Effector CD4-positive, alpha-beta T cell (primary cell): ENCODE measurements at places on chromosomes 1 and 21.

GRCh38 chr1:107946794-107947193, 18.2 kb downstream of the VAV3 start:
- DNase-seq = no peak

- DNase-seq = no peak
These were observed 86.4 kb downstream of the KCNK1 start for GRCh38 chr1:233700338-233700737.

GRCh38 chr21:35023396-35024070, 25.6 kb downstream of the RUNX1 start:
- DNase-seq = no peak

DNA sequence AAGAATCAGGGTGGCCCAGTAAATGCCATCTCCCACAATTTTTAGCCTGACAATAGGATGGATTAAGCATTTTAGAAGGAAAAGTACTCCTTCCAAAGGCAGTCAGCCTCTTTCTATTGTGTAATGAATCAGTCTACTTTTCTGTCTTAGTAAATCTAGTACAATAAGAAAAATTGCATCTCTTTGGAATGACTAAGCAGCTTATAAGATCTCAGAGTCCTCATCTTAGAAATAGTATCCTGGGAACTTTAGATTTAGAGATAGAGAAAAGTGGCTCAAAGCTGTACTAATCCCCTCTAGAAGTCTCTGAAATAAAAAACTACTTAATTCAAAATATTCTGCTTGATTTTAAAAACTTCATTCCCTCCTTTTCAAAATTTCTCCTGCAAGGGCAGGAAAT, 81.4 kb downstream of the SLC44A5 start:
- no peak for DNase-seq

- DNase-seq = peak; percentile 42
These were observed 15.3 kb upstream of the SKI start for GRCh38 chr1:2212532-2213491.

DNA sequence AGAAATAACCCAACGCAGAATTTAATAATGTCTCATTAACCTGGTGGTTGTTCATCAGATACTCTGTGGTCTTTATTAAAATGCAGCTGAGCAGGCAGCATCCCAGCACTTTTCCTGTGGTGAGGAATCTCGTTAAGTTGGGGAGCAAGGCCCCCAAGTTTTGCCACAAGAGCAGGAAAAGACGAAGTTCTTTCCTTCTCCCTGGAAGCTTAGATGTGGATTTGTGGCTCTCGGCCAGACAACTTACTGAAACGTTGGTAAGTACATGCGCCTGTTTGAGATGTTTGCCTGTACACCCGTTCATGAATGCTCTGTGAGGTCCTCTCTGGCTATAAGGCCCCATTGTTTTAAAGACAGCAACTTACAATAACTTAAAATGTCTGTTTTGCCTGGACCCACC, 34.3 kb upstream of the PDE9A start:
- DNase-seq = no peak

DNA sequence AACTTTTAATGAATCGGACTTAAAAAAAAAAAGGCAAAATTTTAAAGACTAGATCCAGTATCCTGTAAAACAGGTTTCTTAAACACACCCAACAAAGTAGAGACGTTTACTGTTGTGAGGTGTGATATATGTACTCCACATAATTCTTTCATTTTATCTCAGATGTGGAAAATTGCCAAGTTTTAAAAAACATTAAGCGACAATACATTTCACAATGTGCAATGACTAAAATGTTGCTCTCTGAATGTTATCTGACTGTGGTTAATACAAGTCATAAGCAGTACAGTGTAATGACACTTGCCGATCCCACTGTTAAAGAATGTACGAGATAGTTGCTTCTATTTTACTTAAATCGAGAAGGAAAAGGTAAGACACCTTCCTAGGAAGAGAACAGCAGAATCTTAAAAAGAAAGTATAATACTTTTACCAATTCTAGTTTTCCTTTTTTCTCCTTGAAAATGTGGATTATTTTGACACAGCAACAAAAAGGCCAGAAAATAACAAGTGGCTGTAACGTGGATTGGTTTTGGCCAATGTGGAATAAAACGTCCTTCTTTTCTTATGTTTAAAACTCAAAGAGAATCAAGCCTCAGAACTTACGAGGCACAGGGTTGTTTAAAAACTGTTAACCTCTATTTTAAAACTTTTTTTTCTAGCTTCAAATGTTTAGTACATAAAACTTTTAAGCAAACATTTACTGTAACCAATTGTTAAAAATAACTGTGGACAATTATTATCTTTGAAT, 51.4 kb downstream of the TP53BP2 start:
- no peak for DNase-seq

GRCh38 chr1:16122916-16123315, 33.0 kb downstream of the EPHA2 start:
- DNase-seq = no peak

GRCh38 chr1:235391874-235392273, 24.6 kb downstream of the TBCE start:
- no peak for DNase-seq

DNA sequence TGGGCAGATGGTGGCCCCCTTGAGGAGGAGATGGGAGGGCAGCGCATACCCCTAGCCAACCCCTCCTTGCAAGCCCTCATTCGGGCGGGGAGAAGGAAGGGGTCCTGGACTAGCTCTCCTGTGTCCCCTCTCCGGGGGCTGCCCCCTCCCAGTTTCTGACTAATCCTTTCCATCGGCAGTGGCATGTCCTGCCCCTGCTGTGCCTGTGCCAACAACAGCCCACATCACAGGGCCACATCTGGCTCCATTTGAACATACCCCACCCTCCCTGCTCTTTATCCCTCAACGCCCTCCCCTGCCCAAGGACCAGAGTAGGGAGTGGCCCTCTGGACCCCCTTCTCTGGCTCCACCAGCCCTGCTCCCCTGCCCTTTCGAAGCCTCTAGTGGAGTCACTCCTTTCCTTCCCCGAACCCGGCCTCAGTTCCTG, 11.0 kb upstream of the LMNA start:
- peak; percentile 42 for DNase-seq
